ENCODE measurements at places on chromosomes 6 and 20.

GRCh38 chr6:84871925-84872324, 107.5 kb upstream of the TBX18 start:
- no peak for DNase-seq

DNA sequence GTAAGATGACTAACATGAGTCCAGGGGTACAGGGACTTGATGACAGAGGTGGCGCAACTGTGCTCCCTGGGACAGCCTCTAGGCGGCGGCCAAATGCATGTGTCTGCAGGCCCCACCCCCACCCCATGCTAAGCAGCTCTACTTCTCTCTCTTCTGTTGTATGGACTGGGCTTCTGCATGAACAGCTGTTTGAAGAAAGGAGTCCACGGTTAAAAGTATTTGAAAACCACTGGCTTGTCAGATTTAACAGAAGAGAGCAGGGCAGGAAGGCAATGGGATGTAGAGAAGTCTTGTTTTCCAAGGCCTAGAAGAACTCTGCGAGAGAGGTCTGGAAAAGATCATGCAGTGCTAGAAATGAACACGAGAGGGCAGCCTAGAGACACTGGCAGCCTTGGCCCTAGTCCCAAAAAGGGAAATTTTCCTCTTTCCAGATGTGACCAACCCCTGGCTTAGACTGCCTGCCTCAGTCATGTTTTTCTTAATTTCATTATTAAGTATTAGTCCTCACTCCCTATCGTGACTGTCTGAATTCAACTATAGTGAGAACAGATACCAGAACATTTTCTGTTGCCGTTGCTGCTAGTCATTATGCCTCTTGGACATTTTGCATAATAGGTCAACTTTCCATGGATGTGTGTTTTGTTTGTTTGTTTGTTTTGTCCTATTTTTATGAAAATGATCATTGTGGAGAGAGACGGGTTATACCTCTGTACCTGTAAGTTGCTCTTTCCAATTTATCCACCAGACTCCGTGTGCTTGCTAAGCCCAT, 265.0 kb downstream of the ADGRG6 start:
- DNase-seq: peak; percentile 63

DNA sequence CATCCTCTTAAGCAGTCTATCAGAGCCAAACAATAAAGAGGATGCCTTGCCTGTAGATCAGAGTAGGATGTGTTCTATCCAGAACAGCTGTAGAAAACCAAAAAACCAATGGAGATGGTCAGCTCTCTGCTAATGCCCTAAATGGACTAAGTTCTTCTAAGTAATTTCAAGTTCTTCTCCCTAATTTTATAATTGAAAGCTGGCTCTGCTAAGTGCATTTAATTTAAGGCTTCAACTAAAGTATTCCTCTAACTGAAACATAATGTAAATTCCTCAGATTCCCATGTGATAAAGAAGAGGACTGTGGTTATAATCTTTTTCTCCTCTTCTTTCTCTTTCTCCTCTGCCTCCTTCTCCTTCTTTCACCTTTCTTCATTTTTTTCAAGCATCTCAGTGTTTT, 709.5 kb downstream of the KIF16B start:
- no peak for DNase-seq

- no peak for DNase-seq
Measured at GRCh38 chr6:90195094-90195829, 101.4 kb downstream of the BACH2 start.

DNA sequence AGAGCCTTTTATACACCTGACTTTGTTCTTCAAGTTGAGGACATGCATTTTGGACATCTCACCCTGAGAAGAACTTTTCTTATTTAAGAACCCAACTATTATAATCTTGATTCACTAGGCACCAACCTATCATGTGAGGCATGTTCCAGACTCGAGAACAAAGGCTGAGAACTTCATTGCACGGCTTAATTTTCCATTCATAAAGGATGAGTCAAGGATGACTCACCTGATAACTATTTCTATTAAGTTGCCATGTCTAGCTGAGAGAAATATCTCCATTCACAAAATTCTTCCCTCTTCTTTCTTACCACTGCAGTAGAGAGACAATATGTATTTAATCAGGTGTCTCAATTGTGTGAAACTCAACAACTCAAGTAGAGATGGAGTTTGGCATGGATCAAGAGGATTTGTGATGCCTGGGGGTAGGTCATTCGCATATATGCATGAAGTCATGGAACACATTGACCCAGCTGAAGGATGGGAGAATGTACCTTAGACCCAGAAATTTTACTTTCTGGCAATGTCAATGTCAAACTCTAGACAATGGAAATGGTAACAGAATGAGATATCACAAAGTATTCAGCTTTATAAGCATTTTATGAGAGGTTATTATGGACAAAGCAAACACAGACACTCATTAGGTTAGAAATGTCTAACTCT, 208.7 kb upstream of the PRND start:
- DNase-seq: no peak

DNA sequence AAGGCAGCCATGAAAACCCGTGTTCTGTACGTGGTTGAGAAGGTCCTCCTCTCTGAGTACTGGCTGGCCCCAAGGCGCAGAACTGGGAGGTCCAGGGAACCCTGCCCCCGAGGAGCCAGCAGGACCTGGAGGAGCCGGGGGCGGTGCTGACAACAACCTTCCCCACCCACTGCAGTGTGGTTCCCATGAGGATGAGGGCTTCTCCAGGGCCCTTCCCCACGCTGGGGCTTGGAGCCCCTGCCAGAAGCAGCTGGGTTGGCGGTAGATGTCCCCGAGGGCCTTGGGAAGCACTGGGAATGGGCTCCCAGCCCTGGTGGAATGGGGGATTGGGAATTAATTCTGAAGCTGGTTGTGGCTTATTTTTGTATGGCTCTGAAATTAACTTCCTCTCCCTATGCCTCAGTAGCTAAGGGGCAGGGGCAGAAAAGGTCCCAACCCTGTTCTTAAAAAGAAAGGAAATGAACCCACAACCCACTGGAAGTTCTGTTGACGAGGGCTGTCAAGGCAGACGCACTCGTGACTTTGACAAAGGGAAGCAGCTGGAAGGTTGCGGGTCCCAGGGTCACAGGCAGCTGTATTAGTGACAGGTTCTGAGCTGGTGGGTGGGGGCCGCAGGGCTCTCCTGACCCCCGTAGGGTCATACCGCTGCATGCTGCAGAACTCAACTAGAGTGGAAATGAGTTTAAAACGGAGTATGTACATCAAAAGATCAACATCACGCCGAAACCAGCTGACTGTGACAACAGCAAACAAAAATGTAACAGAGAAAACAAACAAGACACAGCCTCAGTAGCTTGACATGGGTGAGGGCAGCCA, 13.9 kb upstream of the HELZ2 start:
- no peak for DNase-seq

DNA sequence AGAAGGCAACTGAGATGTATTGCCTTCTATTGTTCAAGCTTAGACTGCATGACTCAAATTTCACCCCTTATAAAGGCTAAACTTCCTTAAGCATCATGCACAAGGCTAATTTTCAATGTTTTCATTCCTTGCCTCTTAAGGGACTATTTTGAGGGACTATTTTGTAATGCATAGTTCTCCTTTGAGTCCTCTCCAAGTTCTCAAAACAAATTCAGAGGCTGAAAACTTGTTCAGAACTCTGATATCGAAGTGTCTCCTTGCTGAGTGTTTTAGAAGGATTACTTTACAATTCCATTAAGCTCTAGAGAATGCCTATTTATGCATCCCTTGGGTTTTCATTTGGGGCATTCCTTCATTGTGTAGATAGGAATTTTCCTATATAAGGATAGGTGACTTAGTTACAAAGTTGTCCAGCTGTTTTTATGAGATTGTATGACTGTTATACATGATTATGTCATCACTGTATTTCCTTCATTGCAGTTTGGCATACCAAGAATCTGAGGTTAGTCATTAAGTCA, 41.7 kb downstream of the COL19A1 start:
- no peak for DNase-seq

DNA sequence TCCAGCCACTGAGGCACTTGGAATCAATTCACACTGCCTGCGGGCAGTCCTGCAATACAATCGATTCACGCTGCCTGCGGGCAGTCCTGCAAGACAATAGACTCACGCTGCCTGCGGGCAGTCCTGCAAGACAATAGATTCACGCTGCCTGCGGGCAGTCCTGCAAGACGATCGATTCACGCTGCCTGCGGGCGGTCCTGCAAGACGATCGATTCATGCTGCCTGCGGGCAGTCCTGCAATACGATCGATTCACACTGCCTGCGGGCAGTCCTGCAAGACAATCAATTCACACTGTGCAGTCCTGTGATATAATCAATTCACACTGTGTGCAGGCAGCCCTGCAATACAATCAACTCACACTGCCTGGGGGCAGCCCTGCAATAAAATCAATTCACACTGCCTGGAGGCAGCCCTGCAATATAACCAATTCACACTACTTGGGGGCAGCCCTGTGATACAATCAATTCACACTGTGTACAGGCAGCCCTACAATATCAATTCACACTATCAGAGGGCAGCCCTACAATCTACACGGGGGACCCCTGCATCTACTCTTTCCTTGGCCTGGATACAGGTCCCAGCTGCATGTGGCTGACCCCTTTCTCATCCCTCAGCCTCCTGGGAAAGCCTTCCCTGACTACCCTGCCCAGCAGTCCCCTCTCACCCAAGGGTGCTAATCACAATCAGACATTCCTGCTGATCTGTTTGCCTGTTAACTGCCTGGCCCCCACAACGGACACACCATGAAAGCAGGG, 10.4 kb downstream of the TAF4 start:
- no peak for DNase-seq

- no peak for DNase-seq
Measured at GRCh38 chr6:106973018-106973835, 1.3 kb downstream of the CD24 start.

GRCh38 chr6:29887330-29887818, 55.0 kb upstream of the HLA-A start:
- DNase-seq: peak; percentile 7

GRCh38 chr6:170037541-170038250, 253.2 kb downstream of the DLL1 start:
- no peak for DNase-seq

GRCh38 chr6:52536424-52536916, 40.4 kb downstream of the TRAM2 start:
- no peak for DNase-seq

- DNase-seq: no peak
Measured at GRCh38 chr6:52735071-52735470, 28.2 kb downstream of the GSTA2 start.

DNA sequence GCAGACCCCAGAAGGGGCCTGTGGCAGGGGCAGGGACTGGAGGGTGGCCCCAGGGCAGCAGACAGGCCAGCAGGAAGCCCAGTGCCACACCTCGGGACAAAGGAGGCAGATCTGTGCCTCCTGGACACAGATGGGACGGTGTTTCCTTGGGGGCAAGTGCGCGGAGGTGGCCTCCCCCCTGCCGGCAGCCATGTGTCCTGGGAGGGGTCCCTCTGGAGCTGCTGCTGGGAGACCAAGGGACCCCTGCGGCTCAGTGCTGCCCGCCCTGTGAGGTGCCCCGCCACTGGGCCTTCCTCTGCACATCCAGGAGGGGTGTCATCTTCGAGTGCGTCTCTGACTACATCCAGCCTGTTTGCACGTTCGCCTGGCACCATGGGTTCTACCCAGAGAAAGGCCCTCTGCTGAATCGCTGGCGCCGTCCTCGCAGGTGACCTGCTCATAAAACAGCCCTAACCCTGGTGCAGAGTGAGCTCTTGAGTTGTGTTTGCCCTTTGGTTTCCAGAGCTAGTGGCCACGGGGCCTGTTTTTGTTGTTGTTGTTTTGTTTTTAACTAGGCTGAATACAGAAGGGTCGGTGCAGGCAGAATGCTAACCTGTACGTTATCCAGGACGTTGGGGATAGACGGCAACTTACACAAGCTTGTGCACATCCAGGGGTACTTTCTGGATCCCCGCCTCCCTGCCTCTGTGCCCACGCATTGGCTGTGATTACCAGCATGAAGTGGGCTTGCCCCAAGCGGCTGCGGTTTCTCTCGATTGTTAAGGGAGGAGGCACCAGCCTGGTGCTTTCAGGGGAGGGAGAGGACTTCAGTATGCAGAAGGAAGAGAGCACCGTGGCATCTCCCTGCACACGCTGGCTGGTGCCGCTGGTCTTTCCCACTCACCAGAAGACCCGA, 1.3 kb upstream of the KCNQ2 start:
- DNase-seq: no peak

- DNase-seq: no peak
Measured at GRCh38 chr6:166341977-166342348, 382 bp downstream of the SFT2D1 start.

GRCh38 chr20:17538517-17539170, 7.5 kb upstream of the BFSP1 start:
- DNase-seq: no peak

- DNase-seq: no peak
Measured at GRCh38 chr6:14711056-14711703, 534.7 kb upstream of the JARID2 start.

DNA sequence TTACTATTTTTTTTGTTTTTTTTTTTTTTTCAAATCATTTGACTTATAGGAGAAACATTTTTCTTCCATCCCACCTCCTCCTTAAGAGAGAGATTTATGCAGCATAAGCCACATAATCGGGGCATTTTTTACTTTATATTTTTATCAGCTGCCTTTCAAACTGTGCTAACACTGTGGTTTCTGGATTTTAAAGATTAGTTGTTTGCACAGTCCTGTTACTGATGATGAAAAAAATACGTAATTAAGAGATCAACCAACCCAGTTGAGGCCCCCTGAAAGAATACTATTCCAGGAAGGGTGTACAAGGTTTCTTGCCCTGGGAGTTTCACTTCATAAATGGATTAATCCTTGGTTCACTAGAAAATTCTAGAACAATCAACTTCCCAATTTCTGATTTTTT, 68.3 kb downstream of the MMS22L start:
- DNase-seq: no peak

DNA sequence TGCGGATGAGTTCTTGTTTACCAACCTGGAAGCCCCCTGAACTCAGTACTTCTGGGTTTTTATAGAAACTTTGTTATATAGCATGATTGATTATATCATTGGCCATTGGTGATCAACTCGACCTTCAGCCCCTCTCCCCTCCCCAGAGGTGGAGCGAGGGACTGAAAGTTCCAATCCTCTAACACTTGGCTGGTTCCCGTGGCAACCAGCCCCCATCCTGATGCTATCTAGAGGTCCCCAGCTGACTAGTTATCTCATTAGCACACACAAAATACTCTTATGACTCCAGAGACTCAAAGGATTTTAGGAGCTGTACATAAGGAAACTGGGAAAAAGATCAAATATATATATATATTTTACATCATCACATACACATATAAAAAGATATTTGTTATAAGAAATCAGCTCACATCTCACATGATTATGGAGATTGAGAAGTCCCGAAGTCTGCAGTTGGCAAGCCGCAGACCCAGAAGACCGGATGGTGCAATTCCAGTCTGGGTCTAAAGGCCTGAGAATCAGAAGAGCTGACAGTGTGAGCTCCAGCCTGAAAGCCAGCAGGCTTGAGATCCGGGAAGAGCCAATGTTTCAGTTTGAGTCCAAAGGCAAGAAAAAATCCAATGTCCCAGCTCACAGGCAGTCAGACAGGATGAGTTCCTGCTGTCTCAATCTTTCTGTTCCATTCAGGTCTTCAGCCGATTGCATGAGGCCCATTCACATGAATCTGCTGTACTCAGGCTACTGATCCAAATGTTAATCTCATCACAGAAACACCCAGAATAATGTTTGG, 179.3 kb upstream of the DTNBP1 start:
- DNase-seq: no peak

All from stimulated activated CD4-positive, alpha-beta T cell treated with anti-CD3 and anti-CD28 coated beads, Interleukin-1b, Interleukin-23, amount 100 ng/mL, for 4 hours (primary cell).